HCT116 (cell line): ENCODE measurements at places on chromosomes 5 and 9.

DNA sequence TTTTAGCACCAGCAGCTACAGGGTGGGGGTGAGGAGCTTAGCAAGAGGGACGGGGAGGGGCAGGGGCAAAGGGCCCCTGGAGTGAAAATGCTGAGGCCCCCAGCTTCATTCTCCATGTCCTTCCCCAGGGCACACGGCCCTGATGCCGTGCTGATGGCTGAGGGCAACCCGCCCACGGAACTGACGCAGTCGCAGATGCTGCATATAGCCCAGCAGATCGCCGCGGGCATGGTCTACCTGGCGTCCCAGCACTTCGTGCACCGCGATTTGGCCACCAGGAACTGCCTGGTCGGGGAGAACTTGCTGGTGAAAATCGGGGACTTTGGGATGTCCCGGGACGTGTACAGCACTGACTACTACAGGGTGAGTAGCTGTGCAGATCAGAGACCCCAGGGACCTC lies 285.6 kb downstream of the NTRK2 start:
- DNase-seq: no peak

DNA sequence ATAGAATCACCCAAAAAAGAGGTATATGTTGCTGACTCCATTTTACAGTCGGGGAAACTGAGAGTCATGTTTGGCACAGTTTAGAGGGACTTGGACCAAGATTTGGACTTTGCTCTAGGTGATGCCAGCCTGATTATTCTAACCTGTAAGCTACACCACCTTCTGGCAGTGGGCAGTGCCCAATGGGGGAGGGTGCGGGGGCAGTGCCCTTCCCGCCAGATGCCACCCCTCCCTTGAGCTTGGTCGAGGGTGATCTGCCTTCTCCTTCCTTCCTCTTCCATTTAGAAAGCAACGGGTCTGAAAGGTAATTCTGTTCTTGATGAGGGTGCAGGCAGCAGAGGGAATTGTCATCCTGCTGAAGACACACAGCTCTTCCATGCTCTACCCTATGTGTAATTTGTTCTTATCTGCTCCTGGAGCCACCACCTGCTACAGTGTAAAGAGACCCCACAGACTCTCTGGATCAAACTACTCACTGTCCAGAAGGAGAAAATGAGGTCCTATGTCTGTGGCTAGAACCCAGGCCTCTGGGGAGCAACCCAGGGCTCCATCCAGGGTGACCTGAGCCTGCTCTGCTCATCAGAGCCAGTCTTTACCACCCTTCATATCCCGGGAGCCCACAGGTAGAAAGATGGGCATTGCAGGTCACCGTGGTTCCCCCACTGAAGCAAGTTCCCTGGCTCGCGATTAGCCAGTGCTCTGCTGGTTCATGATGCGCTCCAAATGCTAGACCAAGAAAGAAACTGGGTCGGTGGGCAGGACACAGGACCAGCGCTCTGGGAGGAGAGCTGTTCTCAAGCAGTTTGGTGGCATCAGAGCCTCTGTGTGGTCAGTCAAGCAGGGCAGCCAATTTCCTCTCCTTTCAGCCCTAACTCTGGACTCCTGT lies 156.2 kb downstream of the RGS3 start:
- DNase-seq: no peak

GRCh38 chr9:120927269-120928014 lies 846 bp upstream of the TRAF1 start:
- DNase-seq: no peak

GRCh38 chr9:79567671-79568098 lies 4.1 kb upstream of the TLE4 start:
- DNase-seq: no peak

GRCh38 chr5:74200560-74200959 lies 440.0 kb downstream of the ENC1 start:
- no peak for DNase-seq

- no peak for DNase-seq
Observed at GRCh38 chr5:95600557-95600956, 19.3 kb upstream of the GPR150 start.

DNA sequence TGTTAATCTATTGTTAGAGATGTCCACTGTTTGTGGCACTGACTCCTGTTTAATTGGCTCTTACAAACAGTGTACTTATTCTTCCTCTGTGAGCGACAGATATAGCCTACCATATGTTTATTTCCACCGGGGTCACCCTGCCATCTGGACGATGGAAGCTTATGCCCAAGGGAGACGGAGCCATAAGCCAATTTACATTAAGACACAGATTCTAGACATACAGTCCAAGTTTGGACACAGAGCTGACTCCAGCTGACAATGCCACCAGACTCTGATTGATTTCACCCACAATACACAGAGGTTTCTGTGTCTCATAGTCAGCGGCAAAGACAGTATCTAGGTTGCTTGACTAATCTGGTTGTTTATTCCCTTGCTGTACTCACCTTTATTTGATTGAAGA lies 198.9 kb downstream of the ENC1 start:
- DNase-seq: no peak

- DNase-seq: no peak
Observed at GRCh38 chr5:109744261-109744660, 54.5 kb downstream of the MAN2A1 start.

DNA sequence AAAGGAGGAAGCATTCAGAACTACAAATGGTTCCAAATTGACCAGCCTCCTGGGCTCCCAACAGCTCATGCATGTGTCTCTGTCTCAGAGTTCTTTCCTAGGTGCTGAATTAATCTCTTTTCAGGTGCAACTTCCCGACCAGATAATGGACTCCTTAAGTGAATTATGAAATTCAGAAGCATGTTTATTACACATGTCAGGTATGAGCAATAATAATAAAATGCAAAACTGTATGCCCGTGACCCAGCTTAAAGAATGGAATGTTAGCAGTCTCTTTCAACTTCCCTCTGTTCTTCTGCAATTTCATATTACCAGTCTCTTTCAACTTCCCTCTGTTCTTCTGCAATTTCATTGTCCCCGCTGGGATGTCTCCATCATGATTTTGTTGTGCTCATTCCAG lies 60.4 kb downstream of the FBXL7 start:
- no peak for DNase-seq

DNA sequence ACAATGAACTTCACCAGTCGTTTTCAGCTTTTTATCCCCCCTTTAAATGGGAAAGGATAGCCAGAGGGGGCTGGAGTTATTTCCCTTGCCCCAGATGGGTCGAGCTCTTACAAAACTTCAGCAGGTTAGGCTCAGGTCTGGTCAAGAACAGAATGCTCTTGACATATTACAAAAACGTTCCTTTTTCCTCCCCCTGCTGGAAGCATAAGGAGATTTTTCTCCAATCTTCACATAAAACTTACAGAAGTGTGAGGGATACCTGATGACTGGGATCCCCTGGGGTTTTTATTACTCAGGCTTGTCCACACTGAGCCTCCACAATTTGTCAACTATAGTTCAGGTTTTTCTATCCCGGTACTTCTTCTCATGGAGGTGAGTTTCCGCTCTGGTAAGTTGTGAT lies 60.8 kb downstream of the CSF2 start:
- DNase-seq: peak; percentile 8

DNA sequence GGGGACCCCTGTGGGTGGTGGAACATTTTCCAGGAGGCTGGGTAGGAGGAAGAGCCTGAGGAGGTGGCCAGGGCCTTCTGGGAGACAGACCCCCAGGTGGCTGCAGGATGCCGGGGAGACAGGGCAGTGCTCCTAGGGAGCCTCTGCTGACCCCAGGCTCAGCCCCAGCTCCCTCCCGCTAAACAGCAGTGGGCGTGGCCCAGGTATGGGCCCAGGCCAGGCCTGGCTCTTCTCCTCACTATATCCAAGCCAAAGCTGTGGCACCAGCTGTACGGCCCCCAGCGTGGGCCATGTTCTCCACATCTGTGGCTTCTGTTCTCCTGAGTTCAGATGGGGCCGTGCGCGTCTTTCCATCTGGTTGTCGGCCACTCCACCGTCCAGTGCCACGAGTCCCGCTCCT lies 58.5 kb downstream of the KCNT1 start:
- DNase-seq: no peak

DNA sequence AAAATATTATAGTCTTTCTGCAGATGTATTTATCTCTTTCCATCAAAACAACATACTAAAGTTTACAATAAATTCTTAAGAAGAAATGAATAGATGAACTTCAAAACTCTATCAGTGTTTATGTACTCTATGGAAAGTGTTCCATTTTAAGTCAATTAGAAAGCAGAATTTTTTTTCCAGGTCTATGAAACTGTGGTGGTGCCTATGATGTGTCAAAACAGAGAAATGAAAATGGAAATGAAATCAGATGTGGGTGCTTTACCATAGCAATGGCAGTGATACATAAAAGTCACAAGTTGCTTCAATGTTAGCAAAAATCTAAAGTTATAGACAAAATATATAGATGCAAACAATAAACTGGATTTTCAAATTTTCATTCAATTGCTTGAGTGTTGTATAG lies 97.3 kb downstream of the PTCH1 start:
- no peak for DNase-seq

GRCh38 chr5:68251804-68252522 lies 36.4 kb downstream of the PIK3R1 start:
- no peak for DNase-seq

GRCh38 chr9:91939978-91940377 lies 10.1 kb downstream of the ROR2 start:
- DNase-seq: no peak

DNA sequence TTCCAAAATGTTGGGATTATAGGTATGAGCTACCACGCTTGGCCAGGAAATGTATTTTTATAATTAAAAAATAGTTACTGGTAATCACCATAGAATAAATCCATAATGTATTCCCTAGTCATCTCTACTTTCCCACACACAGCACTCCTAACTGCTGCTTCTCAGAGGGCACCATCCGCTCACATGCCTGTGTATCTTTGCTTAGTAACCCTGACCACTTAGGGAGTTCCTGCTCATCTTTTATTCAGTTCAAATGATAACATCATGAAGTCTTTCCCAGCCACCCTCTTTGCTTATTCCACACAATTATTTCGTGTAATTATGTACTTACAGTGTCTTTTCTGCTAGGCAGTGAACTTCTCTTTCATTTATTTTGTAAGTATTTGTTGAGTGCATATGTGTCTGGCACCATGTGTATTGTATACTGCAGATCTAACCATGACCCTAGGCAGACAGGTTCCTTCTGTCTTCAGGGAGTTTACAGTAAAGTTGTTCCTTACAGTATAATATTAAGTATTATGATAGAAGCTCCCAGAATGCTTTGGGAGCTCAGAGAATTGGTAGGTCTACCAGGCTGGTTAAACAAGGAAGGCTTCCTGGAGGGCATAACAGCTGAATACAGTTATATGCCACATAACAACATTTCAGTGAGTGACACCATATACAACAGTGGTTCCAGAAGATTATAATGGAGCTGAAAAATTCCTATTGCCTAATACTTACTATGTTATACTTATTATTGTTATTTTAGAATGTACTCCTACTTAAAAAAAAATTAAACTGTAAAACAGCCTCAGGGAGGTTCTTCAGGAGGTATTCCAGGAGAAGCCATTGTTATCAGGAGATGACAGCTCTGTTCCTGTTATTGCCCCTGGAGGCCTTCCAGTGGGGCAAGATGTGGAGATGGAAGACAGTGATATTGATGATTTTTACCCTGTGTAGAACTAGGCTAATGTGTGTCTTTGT lies 39.2 kb downstream of the DCAF10 start:
- no peak for DNase-seq

- DNase-seq: no peak
Observed at GRCh38 chr9:136327304-136327974, at the start of gene GPSM1. GPSM1 (plus strand) TSS chr9:136327539; CDS start chr9:136327696, 157 bp downstream.

GRCh38 chr5:81553567-81554212 lies 159.8 kb upstream of the ACOT12 start:
- no peak for DNase-seq

- no peak for DNase-seq
Observed at GRCh38 chr5:31049461-31049860, 144.0 kb upstream of the CDH6 start.
